ENCODE measurements at places on chromosomes 12 and 14. TPM values are rescaled to one million over a fixed set of nuclear protein-coding genes. Genes with fewer than 3 reads are reported as not detected.
A peak's percentile ranks its signal among the peaks of the same experiment; 100 is the strongest.

DNA sequence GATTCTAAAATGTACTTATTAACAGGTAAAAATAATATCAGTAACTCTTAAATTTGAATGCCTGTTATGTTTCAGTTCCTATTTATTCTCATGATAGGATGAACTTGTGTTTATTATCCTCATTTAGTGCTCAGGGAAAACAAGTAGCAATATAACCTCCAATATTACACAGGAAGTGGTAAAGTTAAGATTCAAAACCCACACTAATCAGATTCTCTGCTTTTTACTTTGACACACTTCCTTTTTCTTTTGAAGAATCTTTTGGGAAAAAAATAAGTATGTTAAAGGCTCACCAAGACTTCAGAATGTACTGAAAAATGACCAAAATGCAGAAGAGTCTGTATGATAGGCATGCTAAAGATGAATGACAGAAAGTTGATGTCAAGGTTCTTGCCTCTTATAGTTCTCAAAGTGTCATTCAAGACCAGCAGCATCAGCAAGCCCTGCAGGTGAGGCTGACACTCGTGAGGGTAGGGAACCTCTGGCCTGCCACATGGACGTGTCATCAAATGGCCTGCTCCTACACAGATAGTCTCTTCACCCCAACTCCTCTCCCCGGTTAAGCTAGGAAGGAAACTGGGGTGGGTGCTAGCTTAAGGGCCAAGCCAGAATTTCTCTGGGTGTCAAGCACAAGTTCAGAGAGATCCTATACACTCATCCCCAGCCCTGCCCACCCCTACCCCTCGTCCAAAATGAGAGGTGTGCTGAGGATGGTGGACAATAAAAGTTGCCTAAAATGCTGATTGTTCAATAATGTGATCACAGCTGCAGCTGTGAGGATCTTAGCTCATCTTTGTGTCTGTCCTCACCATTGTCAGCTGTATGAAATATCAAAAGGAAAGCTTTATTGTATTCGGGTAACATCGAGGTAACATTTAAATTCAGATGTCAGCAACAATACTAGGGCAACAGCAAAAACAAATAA is 6.3 kb downstream of the TBPL2 start:
- no peak overlapping the region for H3K4me3 ChIP-seq
- peaks cover 12% of the 10 kb centered on the region for H3K27me3 ChIP-seq
- no peak overlapping the region for H3K27ac ChIP-seq

DNA sequence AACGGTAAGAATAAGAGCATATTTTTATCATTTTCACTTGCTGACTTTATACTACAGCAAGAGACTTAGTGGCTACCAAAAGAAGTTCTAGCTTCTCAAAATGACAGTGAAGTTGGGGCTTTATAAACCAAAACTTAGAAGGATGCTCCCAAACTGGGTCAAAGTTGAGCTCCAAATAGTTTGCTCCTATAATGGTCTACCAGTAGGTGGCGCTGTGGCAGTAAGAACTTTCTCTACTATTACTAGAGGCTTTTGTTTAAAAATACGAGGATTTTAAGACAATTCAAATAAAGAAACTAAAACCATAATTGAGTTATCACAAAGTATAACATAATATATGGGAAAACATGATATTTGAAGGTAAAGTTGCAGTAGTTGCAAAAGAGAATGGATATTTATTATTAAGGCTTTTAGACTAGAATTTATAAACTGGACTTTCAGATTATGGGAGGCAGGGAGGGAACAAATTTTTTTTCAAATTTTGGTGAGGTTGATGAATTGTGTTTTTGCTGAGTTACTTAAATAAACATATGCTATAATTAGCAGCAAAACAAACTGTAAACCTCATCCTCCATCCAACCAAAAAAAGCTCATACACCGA is 75.0 kb downstream of the TGFB3 start:
- no peaks in the 10 kb centered on the region for H3K4me1 ChIP-seq
- H3K27me3 ChIP-seq, result no peaks in the 10 kb centered on the region
- peak; percentile 86 for DNase-seq
- peaks cover 11% of the 10 kb centered on the region for H3K36me3 ChIP-seq
- no peak overlapping the region for H3K27ac ChIP-seq
- no peak overlapping the region for H3K4me3 ChIP-seq

Gene LPAR5
- 3.5 TPM for polyA plus RNA-seq

GRCh38 chr14:68230950-68231717 is 411.6 kb downstream of the RAD51B start:
- no peak overlapping the region for H3K4me3 ChIP-seq
- no peaks in the 10 kb centered on the region for H3K36me3 ChIP-seq
- peak overlapping the region; percentile 75 for H3K27ac ChIP-seq
- no peak for DNase-seq
- peaks cover 37% of the 10 kb centered on the region for H3K4me1 ChIP-seq
- no peaks in the 10 kb centered on the region for H3K27me3 ChIP-seq

- no peaks in the 10 kb centered on the region for H3K27me3 ChIP-seq
- no peak overlapping the region for H3K27ac ChIP-seq
These were observed 106.8 kb downstream of the ZFC3H1 start for GRCh38 chr12:71556875-71557274.

Gene IL23A
- polyA plus RNA-seq, result 0.56 TPM

GRCh38 chr14:104096751-104097700 is 11.5 kb downstream of the ASPG start:
- H3K36me3 ChIP-seq, result no peaks in the 10 kb centered on the region
- H3K4me1 ChIP-seq, result no peaks in the 10 kb centered on the region
- DNase-seq, result no peak
- no peak overlapping the region for H3K4me3 ChIP-seq

GRCh38 chr12:89225808-89226411 is 126.4 kb downstream of the DUSP6 start:
- H3K27me3 ChIP-seq, result no peaks in the 10 kb centered on the region
- H3K27ac ChIP-seq, result peak overlapping the region; percentile 62
- peak; percentile 62 for DNase-seq
- peaks cover 17% of the 10 kb centered on the region for H3K4me1 ChIP-seq

Gene DPY19L2
- polyA plus RNA-seq, result 5.2 TPM

Gene ADAMTS20
- not detected for polyA plus RNA-seq

Measured in stomach (tissue), 19 donors.